Activated CD8-positive, alpha-beta memory T cell treated with anti-CD3 and anti-CD28 coated beads for 1 hour (primary cell): ENCODE measurements at places on chromosomes 3 and 15.

- DNase-seq, result no peak
These were observed 927.6 kb downstream of the FHIT start for GRCh38 chr3:60323651-60324050.

DNA sequence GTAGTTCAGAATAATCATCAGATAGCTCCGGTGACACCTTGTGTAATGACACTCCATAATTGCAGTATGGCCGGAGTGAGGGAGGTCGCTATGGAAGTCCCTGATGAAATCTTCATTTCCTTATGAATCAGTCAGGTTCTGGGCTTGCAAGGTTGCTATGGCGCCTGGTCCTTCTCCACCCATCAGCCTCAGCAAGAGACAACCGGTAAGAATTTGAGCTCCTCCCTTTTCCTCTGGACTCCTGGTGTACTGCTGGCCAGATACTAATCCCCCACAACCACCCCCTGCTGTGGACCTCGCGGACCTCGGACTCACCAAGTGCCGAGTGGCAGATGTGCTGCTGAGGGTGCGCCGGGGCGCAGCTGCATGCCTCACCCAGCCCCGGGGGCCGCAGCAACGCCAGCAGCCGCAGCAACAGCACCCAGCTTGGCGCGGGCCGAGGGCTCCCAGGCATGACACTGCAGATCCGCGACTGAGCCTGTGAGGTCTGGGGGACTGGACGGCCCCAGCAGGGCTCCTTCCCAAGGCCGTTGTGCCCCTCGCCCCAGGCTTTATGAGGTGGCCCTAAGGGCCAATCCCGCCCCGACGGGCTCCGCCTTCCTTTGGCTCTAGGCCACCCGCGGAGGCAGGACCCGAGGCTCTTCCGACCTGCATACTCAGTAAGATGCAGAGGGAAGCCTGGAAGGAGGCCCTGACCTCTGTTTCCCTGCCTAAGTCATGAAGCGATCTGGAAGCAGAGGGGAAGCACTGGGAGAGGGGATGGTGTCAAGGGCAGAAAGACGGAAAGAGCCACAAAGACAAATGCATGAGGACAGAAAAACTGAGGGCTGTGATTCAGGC is at the start of gene TIMP4:
Gene TIMP4, minus strand, starts transcription at position 526 of the 840 bp plus-strand sequence. Its CDS starts 72 bp downstream, at position 454.
- no peak for DNase-seq

- no peak for DNase-seq
These were observed 117.4 kb upstream of the LPP start for GRCh38 chr3:188036375-188037194.

GRCh38 chr15:39312984-39313383 is 267.9 kb upstream of the THBS1 start:
- no peak for DNase-seq
